ENCODE measurements at places on chromosomes 7 and 10.

DNA sequence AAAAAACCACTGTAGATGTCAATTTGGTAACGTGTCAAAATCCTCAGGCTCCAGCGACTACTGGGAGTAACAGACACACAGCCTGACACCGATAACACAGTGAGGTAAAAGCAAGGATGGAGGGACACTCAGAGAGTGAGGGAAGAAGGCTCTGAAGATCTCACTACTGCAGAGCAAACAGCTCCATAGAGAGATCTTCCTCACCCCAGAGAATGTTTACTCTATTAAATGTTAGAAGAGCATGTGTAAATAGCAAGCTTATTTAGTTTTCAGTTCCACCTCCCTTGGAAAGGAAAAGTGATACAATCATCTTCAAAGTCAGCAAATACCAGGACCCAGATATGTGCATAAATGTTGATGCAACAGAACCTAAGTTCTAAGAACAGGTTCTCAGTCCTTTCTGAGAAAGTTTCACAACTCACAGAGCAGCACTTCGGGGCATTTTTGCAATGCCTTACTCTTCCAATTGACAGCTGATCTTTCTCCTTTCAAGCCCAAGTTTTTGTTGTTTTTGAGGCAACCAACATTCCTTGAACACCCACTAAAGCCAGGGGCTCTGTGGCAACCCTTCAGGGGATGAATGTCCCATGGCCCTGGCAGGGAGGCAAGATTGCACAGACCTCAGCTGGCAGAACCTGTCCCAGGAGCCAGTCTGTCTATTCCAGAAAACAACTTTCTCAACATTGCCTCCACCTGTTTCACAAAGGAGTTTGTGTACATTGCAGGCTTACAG is 177.4 kb downstream of the SFMBT2 start:
- no peak for DNase-seq

- no peak for DNase-seq
Measured at GRCh38 chr10:114881417-114881816, 56.6 kb upstream of the TRUB1 start.

DNA sequence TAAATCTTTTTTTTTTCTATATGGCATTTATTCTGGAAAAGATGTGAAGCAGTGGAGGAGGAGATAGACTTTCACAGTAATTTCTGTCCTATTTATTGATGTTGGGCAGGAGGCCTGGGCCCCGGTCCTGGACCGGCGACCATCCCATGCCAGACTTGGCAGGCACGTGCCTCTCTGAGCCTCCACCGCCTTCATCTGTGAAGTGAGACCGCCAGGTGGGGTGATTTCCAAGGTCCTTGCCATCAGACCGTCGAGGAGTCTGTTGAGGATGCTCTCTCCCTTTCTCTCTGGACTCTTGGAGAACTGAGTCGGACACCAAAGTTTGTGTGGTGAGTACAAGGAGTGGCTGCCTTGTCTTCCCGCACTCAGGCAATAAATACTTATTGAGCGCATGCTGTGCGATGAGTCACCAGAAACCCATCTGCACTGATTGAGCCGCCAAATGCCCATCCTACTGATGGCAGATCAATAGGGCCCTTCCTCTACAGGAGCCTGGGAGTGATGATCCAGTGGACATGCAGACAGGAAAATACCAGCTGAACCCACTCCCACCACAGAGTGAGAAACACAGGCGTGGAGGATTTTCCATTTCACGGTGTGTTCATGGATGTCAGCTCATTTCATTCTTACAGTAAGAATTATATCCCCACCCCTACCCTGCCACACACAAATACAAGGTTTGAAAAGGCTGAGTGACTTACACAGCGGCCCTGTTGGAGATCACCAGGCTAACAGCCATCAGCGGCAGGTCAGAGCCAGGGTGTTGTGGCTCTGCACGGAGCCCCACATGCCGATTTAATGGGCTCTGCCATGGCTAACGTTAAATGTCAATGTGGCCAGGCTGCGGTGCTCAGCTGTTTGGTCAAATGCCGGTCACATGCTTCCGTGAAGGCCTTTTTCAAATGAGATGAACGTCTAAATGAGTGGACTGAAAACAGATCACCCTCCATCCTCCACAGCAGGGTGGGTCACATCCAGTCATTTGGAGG is 11.5 kb upstream of the PRKAG2 start:
- DNase-seq: no peak

DNA sequence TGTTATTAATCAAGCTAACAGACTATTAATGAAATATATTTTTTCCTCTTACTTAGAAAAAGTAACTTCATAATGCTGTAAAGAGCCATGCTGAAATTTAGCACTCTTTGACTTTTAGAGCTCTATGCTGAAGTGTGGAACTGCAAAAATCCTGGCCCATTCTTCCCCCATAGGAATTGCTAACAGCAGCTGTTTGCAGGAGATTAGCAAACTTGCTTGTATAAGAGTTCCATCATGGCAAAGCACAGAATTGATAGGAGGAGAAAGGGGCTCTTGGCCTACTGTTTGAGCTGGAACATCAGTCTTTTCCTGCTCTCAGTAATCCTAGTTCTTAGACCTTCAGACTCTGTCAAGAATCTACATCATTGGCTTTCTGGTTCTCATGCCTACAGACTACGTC is 18.3 kb upstream of the GNAT3 start:
- DNase-seq: no peak

GRCh38 chr7:138753610-138754009 is 44.2 kb upstream of the TMEM213 start:
- no peak for DNase-seq

- DNase-seq: no peak
Measured at GRCh38 chr10:43136432-43136831, 1.8 kb upstream of the CSGALNACT2 start.
